Mesothelial cell of epicardium (in vitro differentiated cells): ENCODE measurements at places on chromosomes 3 and 15.

DNA sequence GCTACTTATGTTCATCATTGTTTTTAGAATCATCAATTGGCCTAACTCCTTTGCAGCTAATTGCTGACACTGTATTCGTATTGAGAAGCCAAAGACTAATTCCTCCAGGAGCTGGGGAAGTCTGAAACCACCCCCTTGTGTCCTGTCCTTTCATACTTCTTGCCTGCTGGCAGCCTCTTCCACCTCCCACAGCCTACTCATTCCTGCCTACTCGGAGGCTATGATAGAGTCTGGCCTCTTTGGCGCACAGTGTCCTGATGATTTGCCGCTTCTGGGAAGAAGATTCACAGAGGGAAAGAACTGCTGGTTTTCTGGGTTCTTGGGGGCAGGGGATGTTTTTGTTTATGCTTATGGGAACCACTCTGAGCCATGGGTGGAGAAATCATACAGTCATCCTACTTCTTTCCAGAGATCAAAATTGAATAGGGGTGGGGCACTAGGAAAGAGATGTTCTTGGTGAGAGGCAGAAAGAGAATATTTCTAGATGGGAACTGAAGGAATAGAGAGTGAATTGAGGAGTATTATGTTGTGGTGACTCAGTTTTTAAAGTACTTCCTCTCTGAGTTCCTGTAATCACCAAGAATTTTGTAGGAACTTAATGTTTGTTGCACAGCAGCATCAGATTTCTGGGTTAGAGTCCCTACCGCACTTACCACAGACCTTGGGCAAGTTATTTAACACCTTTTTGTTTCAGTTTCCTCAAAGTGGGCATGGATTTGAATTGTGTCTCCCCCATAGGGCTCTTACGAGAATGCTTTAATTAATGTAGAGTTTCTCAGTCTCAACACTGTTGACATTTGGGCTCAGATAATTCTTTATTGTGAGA is 22.1 kb upstream of the SCAANT1 start:
- DNase-seq: no peak

GRCh38 chr3:149941946-149942345 is 28.7 kb downstream of the PFN2 start:
- DNase-seq: no peak

DNA sequence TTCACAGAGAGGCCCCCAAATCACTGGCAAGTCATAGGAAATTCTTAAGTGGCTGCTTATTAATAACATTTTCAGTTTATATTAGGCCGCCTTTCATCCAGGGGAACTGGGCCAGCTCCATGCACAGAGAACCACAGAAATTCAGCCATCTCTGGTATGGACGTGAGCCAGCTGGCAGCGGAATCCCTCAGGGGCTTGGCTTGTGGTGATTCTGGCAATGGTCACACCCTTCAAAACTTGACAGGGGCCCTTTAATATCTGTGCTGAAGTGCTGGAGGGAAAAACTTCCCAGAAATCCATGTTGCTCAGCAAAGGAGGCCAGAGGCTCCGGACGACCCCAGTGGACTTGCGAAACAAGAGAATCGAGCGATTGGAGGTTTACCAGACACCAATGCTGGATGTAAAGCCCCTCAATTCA is 11.3 kb downstream of the PRICKLE2 start:
- DNase-seq: peak; percentile 57

DNA sequence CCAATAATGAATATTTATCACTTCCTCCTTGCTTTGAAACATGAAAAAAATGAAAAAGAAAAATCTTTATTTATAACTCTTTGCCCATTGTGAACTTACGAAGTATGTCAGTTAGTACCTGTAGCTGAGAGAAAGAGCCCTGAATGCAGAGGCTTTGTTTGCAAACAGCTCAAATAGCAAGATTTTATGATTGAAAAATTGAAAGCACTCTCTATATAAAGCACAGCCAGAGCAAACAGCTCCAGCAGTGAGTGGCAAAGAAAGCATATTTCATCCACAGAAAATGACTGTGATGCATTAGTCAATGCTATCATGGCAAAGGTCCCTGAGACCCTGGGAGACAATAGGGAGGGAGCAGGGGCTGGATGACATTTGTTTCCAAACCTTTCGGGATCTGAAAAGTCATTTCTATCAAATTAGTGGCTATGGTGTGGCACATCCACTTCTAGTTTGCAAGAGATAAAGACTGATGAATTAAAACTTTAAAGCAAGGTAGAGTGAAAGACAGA is 576.1 kb downstream of the OTOL1 start:
- no peak for DNase-seq

DNA sequence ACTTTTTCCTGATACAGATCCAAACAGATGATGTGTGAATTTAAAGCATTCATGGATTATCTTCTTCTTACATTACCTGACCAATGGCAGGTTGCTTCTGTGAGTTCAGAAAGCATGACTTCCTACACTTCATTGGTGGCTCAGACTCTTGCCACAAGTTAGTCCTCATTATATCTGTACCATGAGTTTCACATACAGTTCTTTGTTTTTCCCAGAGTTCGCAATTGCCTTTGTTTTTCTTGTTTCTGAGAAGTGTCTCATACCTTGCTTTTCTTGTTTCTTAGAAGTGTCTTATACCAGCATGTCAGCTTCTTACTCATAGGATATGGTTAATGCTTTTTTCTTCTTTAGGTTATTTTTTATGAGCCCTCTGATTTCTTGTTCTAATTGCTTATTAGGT is 133.8 kb upstream of the TLE3 start:
- no peak for DNase-seq

- DNase-seq: no peak
Observed at GRCh38 chr3:61177450-61177849, 73.8 kb downstream of the FHIT start.

DNA sequence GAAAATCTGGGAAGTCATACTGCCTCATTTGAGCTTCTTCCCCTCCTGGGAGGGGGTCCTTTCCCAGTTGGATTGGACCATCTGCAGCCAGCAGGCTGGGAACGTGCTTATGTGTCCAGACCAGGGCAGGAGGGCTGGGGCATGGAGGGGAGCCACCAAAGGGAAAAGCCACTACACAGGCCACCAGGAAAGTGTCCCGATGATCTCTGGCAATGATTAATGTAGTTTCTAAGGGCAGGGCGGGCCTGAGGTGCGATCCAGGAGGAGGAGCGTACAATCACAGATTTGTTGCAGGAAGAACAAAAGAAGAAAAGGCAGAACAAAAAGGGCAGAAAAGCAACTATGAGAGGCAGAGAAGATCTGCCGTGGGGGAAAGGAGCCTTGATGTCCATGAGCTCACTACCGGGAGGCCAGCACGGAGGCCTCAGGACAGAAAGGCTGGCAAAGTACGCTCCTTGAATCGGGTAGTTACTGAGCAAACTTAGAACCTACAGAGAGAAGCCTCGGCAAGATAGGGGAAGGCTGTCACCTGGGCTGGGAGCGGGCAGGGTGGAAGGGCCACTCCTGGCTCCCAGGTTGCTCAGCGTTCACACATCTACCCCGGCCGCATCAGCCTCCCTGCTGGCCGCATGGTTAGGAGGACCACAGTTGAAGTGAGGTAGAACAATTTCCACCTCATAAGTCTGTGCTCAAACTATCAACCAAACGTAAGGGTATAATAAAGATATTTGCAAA is 79.5 kb upstream of the PCSK6 start:
- no peak for DNase-seq

DNA sequence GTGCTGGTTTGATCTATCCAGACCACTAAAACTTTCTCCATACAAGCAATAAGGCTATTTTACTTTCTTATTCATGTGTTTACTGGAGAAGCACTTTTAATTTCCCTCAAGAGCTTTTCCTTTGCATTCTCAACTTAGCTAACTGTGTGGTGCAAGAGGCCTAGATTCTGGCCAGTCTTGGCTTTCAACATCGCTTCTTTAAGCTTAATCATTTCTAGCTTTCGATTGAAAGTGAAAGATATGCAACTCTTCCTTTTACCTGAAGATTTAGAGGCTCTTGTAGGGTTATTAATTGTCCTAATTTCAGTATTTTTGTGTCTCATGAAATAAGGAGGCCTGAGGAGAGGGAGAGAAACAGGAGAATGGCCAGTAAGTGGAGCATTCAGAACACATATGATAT is 234.8 kb upstream of the GADL1 start:
- DNase-seq: no peak

GRCh38 chr15:89457086-89457485 is 39.3 kb downstream of the RHCG start:
- no peak for DNase-seq

DNA sequence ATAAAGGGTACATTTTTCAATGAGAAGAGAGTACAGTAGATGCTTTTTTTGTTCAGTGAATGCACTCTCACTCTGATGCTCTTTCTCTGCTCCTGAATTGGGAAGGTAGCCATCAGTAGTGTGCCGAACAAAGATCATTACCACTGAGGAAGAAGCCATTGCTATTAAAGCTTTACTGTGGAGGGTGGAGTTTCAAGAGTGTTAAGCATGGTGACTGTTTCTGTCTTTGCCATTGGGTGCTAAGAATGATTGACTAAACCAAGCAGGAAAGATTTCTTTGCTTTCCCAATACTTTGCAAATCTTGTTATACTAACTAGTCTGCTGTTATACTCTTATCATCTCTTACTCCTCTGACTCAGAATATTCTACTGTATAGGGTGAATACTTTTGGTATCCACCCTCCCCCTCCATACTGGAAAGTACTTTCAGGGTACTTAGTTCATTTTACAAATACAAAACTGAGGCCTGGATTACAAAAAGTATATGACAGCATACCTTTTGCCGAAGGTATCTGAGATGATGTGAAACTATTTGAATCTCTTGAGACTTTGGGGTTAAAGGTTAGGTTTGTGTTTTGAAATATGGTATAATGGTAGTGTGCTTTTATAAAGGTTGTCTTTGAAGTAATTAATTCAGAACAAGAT is 1.7 kb downstream of the RAB11A start:
- DNase-seq: no peak

DNA sequence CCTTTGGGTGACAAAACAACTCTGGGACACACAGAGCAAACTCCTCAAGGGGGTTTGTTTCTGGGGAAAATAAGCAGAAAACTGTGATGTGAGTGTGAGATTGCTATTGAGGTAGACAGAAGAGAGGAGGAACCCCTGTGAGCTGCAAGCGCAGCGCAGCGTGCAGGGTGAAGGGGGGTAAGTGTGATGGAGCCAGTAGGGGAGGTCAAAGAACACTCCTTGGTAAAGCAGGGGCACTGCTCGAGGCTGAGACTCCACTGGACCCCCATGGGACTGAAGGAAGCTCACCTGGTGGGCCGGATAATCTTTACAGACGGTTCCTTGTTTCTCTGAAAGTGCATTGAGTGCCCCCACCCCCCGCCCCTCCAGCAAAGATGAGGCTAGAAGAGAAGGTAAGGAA is 7.5 kb downstream of the INAFM2 start:
- DNase-seq: no peak

GRCh38 chr15:95277266-95277665 is 1045.9 kb downstream of the MCTP2 start:
- DNase-seq: no peak

GRCh38 chr15:90015294-90015693 is 14.2 kb downstream of the ZNF710 start:
- DNase-seq: no peak

GRCh38 chr3:67661089-67661488 is 6.7 kb upstream of the SUCLG2 start:
- DNase-seq: no peak

- DNase-seq: no peak
Observed at GRCh38 chr15:80395616-80396015, 8.6 kb upstream of the ARNT2 start.

- DNase-seq: no peak
Observed at GRCh38 chr15:101070502-101071273, 151.5 kb downstream of the LRRK1 start.

DNA sequence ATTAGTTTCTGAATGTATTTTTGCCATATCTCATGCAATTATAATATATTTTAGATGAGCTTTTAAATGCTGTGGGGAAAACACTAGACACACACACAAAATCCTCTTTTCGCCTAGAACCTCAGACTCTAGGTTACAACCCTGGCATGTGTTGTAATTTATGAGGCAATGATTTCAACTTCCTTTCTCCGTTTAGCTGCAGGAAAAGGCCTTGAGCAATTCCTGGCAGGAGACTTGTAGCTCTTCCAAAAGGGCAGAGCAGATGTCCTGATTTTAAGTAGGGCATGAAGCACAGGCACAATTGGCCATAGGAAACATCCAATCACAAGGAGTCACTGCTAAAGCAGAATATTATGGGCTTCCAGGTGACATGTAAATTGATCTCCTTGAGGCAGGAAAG is 82.0 kb downstream of the GPR156 start:
- DNase-seq: no peak

GRCh38 chr3:68515237-68515636 is 417.1 kb downstream of the TAFA4 start:
- DNase-seq: no peak

DNA sequence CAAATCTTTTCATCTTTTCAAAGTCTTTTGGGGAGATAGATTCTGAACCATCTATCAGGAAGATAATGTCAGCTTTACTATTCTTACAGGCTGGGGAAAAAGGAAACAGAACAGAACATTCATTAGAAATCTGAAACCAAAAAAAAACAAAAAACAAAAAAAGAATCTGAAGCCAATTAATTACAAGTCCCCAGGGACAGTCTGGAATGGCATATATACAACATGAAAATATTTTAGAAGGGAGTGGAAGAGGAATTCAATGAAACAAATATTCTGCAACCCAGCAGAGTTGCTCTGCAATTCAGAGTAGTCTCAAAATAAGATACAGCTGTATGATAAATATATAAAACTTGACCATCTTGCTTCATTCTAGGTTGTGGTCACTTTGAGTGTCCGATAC is 41.7 kb upstream of the CAPN7 start:
- no peak for DNase-seq

DNA sequence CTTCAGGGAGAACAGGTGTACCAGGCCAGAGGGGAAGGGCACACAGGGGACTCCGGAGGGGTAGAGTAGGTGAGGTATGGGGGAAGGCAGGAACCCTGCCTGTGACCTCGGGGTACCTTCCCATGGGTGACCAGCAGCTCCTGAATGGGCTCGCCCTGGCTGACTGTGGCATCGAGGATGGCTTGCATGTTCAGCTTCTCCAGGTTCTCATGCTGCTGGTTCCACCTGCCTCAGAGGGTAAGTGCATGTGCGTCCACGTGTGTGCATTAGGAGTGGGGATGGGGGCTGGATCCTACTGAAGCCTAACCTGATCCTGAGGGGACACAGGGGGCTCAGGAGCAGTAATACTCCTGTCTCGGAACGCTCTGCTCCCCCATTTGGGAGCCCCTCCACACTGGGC is 524 bp downstream of the ZMYND10 start:
- DNase-seq: no peak

DNA sequence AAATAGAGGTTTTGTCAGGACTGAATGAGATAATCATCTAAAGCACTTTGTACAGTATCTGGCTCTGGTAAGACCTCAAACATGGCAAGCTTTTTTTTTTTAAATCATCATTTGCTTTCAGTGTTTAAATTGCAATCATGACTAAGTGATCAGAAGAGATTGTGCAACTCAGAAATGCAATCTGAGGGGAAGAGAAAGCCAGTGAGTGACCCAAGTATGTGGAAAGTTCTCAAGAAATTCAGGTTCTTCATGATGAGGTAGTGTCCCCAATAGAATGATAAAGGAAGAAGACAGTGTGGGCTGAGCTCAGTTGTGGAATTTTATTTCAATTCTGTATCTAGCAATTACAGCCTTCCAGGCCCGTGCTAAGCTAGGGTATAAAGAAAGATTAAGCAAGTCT is 132.2 kb upstream of the TBC1D5 start:
- no peak for DNase-seq

- no peak for DNase-seq
Observed at GRCh38 chr3:94226078-94226477, 163.2 kb downstream of the NSUN3 start.
